ENCODE measurements at places on chromosomes 11 and 22.
A peak's percentile ranks its signal among the peaks of the same experiment; 100 is the strongest.

DNA sequence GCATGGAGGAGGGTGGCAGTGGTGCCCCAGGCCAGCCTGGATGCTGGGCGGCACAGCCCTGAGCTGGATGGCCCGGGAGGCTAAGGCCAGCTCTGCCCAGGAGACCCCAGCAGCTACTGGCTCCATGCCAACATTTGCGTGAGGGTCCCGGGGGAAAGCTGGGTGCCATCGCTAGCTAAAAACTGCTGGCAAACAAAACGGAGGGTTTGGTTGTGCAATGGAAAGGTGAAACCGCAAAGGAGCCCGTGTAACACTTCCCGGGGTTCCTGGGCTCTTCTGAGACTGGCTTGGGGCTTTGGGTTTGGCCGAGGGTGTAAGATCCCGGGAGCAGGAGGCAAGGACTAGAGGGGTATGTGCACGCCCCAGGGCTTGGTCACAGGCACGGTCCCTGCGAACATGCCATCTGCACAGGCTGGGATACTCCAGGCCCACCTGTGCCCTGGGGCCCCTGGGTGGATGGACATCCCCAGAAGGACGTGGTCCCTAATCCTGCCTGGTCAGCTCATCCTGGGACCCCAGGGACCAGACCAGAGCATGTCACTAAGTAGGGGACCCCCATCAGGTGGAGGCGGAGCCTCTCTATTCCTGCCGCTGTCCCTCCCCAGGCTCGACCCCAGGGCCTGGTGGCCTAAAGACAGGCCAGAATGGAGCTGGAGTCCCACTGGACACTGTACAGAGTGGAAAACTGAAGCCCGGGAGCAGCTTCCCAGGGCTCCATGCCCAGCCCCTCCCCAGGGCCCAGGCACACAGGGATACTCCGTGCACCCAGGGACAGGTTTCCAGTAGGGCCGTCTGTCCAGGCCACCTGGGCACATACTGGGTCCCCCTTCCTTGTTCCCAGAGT, 44.6 kb downstream of the IGF2 start:
- DNase-seq = no peak

GRCh38 chr11:106495046-106495445, 417.6 kb downstream of the AASDHPPT start:
- DNase-seq = no peak

DNA sequence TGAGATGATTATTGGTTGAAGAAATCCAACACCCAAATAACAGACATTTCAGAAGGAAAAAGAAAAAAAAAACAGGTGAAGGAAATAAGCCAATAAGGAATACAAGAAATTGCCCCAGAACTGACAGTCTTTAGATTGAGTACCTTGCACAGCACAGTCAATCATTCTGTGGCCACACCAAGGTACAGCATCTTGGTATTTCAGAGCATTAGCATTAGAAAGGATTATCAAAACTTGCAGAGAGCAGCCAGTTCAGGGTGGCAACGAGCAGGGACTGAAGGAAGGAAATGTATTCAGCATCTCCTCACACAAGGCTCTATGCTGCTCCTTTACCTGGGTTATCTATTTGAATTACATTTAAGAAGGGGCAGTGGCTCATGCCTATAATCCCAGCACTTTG, 2.1 kb downstream of the ADA2 start:
- no peak for DNase-seq

- DNase-seq = no peak
Measured at GRCh38 chr11:134332189-134332631, 422 bp downstream of the GLB1L2 start.

DNA sequence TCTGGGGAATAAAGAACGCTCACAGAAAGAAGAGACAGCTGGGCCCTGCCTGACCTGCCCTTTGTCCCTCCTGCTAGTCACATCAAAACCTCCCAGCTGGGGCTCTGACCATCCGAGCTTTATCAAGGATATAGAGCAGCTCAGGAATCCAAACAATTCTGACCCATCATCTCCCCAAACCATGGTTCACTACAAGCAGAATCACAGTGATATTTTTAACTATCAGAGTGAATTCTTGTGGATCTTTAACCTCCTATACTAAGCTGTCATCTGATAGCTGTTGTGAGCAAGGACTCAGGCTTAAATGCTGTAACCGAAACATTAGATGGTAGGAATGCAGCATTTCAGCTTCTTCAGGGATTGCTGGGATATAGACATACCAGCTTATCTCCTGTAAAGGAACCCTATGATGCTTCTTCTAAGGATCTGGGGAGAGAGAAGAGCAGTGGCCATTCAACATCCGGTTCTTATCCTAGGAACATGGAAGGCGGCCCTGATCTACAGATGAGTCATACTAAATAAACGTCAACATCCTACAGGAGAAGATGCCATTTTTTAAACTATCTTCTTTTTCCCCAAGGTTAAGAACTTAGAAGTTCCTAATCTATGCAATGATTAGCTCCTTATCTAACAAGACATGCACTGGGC, 84.7 kb upstream of the AKIP1 start:
- no peak for DNase-seq

- no peak for DNase-seq
Measured at GRCh38 chr11:68448604-68449011, 11.9 kb upstream of the PPP6R3 start.

DNA sequence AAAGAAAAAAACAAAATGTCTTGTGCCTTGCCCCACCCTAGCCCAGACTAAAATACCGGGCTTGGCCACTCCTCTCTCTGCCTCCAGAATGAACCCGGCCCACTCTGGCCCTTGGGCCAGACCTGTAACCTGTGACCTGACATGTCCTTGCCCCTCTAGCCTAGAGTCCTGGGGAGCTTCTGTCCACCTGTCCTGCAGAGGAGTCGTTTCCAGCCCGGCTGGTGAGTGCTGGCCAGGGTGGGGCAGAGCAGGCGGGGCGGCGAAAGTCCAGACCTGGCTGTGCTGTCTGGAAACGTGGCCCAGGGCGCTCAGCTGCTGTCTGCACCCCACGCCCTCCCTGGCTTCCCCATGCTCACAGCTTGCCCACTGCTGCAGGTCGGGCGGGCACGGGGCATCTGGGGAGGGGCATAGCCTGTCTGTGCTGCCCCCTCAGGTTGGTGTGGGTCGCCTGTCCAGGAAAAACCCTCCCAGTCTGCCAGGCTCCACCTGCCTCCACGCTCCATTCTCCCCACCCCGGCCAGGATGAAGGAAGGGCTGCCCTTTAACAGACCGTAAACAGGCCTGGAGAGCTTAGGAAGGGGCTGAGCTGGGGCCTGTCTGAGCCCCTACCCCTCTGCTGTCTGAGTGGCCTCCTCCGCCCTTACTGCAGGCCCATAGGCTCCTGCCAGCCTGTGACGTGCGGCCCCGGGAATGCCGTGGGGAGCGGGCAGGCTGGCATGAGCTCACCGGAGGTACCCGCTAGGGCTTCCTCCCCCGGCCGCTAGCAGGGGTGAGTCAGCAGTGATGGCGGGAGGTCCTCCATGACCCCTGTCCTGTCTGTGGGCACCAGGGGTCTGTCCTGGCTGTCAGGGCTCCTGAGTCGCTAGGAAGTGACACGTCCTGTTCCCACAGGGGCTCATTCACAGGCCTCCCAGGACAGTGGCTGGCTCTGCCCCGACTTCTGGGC, 1.9 kb downstream of the CD151 start:
- no peak for DNase-seq

DNA sequence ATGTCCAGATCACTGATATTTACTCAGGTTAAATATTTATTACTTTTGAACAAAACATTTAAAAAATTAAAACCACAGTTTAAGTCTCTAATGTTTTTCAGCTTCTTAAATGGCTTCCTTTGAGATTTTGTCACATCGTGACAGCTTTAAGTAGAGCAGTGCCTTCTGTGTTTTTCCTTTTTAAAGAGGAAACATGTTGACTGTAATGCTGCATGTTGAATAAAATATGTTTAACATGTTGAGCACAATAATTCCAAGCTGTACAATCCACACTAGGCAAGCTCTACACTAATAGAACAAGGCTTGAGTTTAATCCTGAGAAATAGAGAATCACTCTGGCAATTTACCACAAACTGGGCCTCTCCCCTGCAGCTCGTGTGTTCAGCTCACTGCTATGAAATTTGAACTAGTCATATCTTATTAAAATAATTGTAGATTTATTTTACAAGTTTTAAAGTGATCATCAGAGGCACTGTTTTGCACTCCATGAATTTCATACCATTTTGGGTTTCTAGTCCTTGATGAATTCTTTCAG, 368.3 kb downstream of the SOX6 start:
- DNase-seq = no peak

- peak; percentile 11 for DNase-seq
Measured at GRCh38 chr11:104609311-104610085, 288.8 kb downstream of the CASP12 start.

DNA sequence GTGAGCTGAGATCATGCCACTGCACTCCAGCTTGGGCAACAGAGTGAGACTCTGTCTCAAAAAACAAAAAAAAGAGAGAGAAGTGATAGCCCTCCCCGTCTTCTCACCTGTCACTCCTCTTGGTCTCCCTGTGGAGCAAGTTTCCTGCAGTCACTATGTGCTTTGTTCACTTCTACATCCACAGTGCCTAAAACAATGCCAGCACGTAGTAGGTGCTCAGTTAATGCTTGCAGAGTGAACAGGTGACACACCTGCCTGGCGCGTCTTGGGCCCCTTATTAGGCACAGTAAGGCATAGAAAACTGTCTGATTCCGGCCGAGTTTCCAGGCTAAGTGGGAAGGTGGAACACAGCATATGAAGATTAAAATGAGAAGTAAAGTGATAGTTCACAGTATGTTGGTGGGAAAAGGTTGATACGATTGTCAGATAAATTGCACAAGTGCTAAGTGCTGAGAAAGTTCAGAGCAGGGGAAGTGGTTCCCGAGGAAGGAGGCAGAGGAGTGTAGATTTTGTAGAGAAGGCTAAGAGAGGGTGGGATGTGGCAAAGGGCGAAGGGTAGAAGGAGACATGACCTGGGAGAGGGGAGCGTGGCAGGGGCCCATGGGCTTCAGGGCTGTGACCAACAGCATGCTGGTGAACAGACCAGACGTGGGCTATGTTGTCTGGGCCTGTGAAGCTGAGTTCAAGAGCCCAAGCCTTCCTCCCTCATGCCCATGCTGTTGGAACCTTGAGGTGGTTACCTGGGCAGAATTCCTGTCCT, 41.9 kb downstream of the BCR start:
- no peak for DNase-seq

DNA sequence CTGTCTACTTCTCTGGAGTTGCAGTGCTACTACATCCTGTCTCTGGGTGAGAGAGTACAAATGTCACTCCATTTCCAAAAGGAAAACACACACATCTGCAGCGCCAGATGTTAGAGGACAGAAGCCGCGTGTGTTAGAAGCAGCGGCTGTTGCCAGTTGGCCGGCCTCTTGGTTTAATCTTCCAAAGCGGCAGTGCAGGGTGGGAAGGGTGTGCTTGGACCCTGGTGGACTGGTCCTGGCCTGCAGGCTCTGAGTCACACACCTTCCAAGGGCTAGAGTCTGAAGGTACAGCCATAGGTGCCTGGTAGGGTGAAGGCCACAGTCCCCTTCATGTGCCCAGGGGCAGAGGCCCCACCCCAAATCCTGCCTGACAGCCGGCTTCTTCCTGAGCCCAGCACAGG, 99.8 kb downstream of the CTTN start:
- no peak for DNase-seq

DNA sequence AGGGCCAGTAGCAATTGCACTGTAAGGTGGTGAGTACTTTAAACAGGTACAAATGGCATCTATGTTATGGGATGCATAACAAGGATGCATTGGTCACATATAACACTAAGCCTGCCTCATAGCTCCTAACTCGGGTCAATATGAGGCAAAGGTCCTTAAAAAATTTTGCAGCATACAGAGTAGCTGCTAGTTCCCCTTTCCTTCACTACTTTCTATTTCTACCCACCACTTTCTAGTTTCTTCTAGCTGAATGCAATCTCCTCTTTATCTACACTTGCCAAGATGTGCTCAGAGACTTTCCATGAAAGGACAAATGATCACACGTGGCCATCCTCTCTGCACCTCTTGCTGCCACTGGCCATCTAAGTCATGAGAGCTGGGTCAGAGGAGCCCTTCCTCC, 9.8 kb downstream of the OR51F2 start:
- no peak for DNase-seq

- DNase-seq = no peak
Measured at GRCh38 chr11:73258104-73259035, 13.8 kb upstream of the P2RY6 start.

DNA sequence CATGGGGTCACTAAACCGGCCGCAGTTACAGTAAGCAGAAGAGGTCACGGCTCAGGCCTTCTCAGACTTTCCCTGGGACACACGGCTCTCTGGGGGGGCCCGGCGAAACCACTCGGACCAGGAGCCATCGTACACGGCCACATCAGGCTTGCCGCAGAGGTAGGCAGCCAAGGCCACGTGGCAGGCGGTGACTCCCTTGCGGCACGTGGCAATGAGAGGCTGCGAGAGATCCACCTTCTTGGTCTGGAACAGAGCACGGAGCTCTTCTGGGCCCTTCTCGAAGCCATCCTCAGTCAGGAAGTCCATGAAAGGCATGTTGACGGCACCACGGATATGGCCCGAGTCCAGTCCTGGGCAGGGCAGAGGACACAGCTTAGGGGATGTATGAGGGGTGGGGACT, 8.3 kb downstream of the TST start:
- no peak for DNase-seq

DNA sequence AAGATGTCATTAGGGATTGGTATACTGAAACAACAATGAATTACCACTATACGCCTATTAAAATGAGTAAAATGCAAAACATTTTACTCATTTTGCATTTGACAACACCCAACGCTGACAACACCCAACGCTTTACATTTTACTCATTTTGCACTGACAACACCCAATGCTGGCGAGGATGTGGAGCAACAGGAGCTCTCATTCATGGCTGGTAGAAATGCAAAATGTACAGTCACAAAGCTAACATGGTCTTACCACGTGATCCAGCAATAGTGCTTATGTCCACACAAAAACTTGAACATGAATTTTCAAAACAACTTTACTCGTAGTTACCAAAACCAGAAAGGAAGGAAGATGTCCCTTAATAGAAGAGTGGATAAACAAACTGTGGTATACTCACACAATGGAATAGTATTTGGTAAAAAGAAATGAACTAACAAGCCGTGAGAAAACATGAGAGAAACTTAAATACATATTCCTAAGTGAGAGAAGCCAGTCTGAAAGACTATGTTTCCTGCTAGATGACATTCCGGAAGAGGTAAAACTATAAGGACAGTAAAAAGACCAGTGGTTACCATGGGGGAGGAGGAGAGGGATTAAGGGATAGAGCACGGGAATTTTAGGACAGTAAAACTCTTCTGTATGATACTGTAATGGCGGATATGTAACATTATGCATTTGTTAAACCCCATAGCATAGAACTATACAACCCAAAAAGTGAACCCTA, 11.4 kb upstream of the MSANTD2 start:
- no peak for DNase-seq

- peak; percentile 32 for DNase-seq
Measured at GRCh38 chr11:19979519-19979845, 180.8 kb downstream of the DBX1 start.

- no peak for DNase-seq
Measured at GRCh38 chr11:112793416-112793815, 167.8 kb upstream of the NCAM1 start.

- DNase-seq = no peak
Measured at GRCh38 chr11:70587075-70587389, 188.7 kb downstream of the CTTN start.

- no peak for DNase-seq
Measured at GRCh38 chr11:109435121-109435742, 13.2 kb downstream of the C11orf87 start.

- DNase-seq = no peak
Measured at GRCh38 chr11:10023212-10023611, 270.8 kb downstream of the SBF2 start.

All from stimulated activated naive B cell treated with anti-CD40 and anti-IgM and Interleukin-4, amounts not matched to agents 10 μg/mL and 1 μg/mL and 100 μg/mL, for 72 hours (primary cell).